ENCODE measurements at places on chromosomes 7 and 10. TPM values are rescaled to one million over a fixed set of nuclear protein-coding genes. Genes with fewer than 3 reads are reported as not detected.

DNA sequence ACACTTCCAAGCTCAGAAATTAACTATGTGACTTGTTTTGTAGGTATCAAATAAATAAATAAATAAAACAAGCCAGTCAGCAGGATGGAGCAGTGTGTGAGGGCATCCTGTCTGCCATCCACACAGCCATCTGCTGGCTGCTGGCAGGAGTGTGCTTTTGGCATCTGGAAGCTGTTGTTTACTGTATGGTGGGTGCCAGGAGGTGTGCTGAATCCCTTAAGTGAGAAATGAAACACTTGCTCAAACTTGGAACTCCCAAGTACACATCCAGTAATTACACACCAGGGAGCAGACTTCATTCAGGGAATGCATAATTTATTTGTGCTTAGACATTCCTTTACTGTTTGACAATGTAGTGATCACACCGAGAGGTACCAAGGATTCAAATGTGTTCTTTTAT, 16.9 kb upstream of the TAX1BP1 start:
- DNase-seq: no peak

DNA sequence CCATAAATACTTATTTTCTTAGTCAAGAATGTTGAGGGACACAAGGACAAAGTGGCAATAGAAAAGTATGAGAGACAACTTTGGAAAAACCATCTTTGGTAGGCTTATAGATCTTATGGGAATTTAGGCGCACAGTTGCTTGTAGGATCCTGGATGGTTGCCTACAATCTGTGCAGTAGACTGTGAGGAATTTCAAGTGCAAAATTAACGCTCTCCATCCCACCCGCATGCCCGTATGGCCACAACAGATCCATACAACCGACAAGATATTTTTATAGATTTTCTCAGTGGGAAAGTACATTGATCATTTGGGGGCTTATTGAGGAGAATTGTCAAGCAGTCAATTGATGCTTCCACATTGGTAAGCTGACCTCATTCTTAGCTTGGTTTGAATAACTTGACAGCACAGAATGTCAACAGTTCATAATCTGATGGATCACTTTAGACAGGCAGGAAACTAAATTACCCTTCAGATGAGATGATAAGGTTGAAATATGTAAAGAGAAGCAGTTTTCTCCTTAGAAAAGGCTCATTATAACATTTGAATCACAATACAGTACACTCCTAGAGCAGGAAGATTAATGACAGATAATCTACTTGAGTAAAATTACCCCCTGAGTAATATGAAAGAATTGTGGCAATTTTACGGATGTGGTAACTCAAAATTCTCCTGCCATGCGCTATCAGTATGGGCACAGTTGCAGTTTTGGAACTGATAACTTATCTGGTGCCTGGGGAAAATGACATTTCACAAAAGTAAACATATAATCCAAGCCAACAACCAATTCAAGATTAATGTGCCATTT, 479.7 kb downstream of the KIF20B start:
- DNase-seq: no peak

FOXL3 gene
- not detected for polyA plus RNA-seq

GRCh38 chr7:105691082-105691679, 109.9 kb upstream of the EFCAB10 start:
- DNase-seq: peak; percentile 36

DNA sequence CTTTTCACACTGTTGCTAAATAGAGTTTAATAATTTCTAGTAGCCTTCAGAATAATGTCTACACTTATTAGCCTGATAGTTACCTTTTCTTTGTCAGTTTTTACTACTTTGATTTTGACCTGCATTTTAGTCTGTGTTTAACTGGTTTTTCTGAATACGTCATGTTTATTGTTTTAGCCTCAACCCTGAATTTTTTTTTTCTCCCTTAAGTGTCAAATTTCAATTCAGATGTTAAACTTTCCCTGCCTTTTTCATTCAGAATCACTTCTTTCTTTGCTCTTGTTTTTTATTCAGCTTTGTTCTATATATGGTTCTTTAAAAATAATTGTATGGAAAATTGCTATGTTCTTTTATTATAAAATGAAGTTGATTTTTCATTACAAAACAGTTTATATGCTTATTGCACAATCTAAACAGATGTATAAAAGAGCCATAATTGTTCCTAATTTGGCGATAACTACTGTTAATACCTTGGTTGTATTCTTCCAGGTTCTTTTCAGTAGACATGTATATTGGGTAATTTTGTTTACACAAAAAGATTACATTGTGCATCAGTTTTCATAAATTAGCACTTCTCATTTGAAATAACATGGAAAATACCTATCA, 159.7 kb downstream of the ADK start:
- no peak for DNase-seq
